Suppressor macrophage (primary cell): ENCODE measurements at places on chromosomes 16 and 17.

- DNase-seq, result peak; percentile 76
Observed at GRCh38 chr17:49210158-49211029, at the start of the genes ABI3 and GNGT2. Gene ABI3 (plus strand): TSS chr17:49210707. CDS start chr17:49210725, 18 bp downstream. Gene GNGT2 (minus strand): TSS chr17:49210574. CDS start chr17:49207422, 3,152 bp downstream.

GRCh38 chr17:32933881-32934280, 5.9 kb downstream of the TMEM98 start:
- peak; percentile 12 for DNase-seq

- no peak for DNase-seq
Observed at GRCh38 chr16:35559911-35560636, 2100.7 kb downstream of the TP53TG3F start.

GRCh38 chr16:88638323-88639230, at the start of gene IL17C:
Gene IL17C (plus strand): TSS chr16:88638572. CDS start chr16:88638642, 70 bp downstream.
- no peak for DNase-seq

- no peak for DNase-seq
Observed at GRCh38 chr17:39740357-39741111, 2.8 kb downstream of the GRB7 start.

- DNase-seq, result no peak
Observed at GRCh38 chr17:57097832-57098421, 12.9 kb downstream of the AKAP1 start.

DNA sequence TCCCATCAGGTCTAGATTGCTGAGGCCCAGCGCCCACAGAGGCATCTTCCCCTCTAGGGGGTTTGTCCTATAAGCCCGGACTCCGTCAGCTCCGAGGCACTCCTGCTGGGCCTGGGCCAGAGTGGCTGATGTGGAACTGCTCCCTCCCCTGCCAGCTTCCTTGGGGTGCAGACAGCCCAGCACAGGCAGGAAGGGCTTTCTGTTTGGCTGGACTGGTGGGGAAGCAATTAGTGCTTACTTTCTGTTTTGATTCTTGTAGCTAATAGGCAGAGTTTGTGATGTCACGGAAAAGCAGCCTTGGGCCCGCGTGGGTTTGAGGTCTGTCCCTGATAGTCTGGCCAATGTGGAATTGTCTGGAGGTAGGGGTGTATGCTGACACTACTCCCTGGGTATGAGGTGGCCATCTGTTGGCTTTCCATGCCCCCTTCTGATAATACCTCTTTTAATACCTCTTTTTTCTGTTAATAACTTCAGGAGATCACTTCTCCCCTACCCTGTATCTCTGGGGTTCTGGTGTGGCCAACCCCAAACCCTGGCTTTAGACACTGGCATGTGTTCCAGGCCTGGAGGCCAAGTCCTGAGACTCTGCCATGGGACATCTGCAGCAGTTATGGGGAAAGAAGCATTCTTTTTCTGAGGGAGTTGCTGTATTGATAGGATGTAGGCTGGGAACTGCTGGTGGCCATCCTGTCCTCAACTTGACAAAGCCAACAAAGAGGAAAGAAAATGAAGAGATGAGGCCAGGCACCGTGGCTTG, 190.9 kb downstream of the RAB11FIP4 start:
- DNase-seq, result peak; percentile 85

DNA sequence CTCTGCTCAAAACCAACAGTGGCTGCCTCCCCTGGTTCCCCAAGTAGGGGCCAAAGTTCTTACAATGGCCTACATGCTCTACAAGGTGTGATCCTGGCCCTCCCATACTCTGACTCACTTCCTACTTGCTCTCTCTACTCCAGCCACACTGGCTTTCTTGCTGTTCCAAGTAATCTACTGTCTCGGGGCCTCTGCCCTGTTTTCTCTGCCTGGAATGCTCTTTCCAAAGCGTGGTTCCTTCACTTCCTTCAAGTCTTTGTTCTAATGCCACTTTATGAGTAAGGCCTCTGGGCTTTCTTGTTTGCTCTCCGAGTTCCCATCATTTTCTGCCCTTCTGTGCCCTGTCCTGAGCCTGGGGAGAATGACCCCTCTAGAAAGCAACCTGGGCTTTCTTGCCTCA, 4.1 kb upstream of the CDH3 start:
- DNase-seq, result no peak

- no peak for DNase-seq
Observed at GRCh38 chr17:6056104-6056503, 14.1 kb upstream of the WSCD1 start.

DNA sequence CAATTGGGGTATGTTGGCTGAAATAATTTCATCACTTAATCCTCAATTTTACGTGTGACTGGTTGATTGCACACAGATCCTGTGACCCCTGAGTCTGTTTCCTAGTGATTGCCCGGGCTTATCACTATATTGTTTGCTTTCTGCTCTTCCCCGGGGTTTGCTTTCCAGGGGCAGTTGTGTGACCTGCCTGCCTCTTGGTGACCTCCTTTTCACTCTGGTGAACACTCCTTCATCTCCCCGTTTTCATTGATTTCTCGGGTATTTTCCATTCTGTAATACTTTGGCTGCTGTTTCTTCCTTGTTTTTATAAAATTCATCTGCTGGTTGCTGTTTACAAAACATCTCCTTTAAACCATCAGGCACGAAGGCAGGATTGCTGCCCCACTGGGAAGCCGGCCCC, 36.0 kb downstream of the NTN1 start:
- DNase-seq, result no peak

GRCh38 chr16:77062878-77063675, 127.9 kb upstream of the MON1B start:
- no peak for DNase-seq

DNA sequence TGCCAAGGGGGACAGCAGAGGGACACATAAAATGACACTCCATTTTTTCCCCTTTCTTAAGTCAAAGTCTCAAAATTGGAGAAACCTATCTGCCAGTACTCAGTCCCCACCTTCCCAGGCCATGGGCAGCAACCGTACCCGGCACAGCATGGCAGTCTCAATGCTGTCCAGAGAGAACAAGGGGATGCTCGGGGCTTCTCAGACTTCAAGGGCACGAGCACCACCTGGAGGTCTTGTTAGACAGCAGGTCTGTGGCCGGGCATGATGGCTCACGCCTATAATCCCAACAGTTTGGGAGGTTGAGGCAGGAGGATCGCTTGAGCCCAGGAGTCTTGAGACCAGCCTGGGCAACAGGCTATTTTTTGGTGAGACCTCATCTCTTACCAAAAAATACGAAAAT, 3.2 kb downstream of the DNAH17 start:
- no peak for DNase-seq

- peak; percentile 80 for DNase-seq
Observed at GRCh38 chr17:42843358-42843934, 934 bp upstream of the AOC2 start.

DNA sequence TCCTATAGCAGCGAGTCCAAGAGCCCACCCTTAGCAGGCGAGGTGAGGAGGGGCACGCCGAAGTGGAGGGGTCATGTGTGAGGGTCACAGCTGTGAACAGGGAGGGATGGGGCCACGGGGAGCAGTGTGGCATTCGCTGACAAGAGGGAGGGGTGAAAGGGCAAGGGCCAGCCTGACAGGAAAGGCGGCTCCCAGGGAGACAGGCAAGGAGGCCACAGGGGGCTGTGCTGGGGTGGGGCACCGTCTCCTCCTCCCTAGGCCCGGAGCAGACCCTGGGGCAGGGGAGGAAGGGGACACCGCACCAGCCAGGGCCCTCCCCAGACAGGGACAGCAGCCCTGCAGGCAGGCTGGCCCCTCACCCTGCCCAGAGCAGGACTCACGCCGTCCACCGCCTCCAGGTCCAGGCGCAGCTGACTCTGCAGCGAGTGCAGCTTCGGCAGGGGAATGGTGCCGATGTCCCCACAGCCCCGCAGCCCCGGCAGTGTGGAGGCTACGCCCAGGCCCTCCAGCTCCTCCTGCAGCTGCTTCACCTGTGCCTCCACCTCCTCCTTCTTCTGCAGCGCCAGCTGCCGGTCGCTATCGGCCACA, 15.1 kb downstream of the GNPTG start:
- DNase-seq, result no peak

DNA sequence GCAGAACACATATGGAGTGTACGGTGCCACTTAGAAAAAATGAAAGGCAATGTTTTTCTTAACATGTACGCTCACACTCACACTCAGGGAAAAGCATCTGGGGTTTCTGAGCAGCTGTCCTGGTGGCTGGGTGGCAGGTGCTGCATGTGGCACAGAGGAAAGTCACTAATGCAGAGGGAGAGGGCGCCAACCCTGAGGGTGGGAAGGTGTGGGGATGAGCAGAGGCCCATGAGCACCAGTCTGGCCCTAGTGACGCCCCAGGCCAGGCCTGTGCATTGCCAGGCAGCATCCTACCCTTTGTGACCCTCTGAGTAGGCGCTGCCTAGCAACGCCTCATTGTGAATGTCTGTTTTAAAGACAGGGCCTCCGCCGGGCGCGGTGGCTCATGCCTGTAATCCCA, 19.1 kb upstream of the LCMT1 start:
- no peak for DNase-seq

DNA sequence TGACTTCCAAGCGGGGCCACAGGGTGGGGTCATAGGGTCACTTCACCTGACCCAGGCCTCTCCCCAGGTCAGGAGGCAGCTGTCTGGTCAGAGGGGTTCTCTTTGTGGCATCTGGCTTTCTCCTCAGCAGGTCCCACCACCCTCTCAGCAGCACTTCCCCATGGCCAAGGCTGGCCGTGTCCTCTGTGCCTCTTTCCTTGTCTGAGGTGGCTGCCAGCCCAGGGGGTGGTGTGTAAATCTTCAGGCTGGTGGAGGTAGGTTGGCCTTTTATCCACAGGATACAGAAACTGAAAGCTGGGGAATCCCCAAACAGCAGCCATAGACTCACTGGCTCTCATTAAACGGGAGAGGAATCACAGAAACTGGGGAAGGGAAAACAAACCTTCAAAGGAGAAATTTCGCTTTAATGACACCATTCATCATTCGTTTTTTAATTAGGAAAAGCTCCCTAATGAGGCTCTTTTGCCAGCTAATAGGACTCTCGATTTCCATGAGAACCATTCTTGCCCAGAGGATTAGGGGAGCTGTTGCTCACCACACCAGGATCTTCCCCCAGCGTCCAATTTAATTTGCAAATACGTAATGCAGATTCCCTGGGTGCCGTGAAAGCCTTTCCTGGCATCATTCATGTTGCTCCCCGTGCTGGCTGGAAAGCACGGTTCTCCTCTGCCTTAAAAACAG, 18.0 kb downstream of the C17orf75 start:
- DNase-seq, result peak; percentile 41

GRCh38 chr16:14351647-14352046, 278.4 kb downstream of the PARN start:
- DNase-seq, result no peak

DNA sequence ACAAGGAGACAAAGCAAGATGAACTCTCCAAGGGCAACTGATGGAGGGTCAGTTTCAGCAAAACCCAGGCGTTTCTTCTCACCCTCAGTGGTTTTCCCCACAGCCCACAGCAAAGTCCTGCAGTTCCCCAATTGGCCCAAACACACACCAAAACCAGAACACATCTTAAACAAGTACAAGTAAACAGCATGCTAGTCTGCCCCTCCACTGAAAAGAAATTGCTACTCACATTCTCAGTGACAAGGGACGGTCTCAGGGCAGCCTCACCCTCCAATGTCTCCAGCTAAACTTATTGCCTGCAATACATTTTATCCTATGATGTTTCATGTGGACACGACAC, 300.6 kb upstream of the IRX3 start:
- DNase-seq, result no peak

DNA sequence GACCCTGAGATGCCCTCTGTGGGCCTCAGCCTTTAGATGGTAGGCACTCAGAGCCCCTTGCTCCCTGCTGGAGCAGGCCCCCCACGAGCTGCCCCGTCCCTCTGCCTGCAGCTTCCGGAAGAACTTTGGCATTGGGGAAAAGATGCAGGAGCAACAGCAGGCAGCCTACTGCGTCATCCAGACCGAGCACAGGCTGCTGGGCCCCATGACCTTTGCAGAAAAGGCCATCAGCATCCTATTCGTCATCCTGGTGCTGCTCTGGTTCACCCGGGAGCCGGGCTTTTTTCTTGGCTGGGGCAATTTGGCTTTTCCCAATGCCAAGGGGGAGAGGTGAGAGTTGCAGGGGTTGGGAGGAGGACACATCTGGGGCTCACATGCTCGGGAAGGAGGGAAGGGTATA, 12.7 kb upstream of the FOXN1 start:
- DNase-seq, result no peak

DNA sequence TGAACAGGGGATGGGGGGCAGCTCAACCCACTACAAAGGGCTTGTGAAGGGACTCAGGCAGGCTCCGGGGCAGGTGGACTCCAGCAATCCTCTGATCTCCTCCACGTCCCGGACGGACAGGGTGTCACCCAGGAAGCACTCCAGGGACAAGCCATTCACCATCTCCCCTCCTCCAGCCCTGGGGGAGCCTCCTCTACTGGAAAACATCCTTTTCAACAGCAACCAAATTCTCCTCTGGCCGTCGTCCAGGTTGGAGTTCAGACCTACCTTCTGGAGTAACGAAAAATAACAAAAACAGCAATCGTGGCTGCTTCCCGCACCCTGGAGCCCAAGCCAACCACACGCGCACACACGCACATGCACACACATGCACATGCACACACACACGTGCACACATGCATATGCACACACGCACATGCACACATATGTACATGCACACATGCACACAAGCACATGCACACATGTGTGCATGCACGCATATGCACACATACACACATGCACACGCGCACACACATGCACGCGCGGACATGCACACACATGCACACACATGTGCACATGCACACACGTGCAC, 8.9 kb upstream of the RBFOX3 start:
- DNase-seq, result no peak

DNA sequence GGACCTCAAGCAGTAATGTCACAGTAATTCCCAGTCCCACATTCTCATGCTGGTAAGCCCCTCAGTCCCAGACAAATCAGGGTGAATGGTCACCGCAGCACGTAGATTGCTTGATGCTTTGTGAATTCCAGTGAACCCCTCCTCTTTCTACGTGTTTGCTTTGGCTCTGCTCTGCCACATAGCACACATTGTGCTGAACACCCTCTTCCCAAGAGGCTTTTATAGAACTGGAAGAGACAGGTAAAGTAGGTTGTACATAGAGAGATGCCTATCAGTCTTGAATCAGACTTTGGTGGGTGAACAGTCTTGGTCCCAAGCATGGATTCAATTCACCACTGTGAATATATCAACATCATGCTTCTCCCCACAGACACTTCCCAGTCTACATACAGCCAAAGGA, 579 bp upstream of the KRTAP9-6 start:
- DNase-seq, result no peak

- DNase-seq, result peak; percentile 91
Observed at GRCh38 chr17:74521701-74522201, 9.5 kb downstream of the CD300LB start.

DNA sequence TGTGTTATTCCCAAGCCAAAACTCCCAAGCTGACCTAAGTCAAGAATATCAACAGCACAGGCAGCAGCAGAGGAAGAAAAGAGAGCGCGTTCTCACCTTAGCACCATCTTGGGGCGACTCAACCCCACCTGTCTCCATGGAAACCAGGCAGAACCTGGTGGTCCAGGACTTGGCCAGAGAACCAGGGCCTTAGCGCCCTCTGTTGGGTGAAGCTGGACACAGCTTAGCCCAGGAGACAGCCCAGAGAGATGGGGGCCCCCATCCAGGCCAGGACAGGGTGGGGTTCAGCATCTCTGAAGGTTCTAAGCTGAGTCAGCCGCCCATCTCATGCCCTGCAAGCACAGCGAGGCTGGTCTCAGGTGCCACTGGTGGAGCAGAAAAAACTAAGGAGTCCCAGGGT, 60.1 kb upstream of the TMEM132E start:
- peak; percentile 60 for DNase-seq

- no peak for DNase-seq
Observed at GRCh38 chr16:61233713-61234112, 802.5 kb downstream of the CDH8 start.
